ENCODE measurements at places on chromosomes 16 and 17.
A peak's percentile ranks its signal among the peaks of the same experiment; 100 is the strongest.

DNA sequence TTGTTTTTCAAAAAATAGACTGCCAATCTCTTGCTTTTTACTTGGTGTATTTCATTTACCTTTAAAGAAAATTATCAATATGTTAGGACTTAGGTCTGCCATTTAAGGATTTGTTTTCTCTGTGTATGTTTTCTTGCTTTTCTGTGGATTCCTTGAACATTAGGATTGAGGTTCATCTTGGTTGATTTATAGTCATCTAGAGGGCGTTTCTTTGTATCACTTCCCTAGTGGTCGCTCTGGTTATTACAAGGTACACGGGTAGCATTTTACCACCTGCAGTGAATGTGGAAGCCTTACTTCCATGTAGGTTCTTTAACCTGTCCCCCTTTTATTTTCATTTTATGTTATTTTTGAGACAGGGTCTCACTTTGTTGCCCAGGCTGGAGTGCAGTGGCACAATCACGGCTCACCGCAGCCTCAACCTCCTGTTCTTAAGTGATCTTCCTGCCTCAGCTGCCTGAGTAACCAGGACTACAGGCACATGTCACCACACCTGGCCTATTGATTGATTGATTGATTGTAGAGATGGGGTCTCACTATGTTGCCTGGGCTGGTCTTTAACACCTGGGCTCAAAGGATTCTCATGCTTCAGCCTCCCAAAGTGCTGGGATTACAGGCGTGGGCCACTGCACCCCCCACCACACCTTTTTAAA is 35.2 kb upstream of the CBX4 start:
- DNase-seq = no peak

DNA sequence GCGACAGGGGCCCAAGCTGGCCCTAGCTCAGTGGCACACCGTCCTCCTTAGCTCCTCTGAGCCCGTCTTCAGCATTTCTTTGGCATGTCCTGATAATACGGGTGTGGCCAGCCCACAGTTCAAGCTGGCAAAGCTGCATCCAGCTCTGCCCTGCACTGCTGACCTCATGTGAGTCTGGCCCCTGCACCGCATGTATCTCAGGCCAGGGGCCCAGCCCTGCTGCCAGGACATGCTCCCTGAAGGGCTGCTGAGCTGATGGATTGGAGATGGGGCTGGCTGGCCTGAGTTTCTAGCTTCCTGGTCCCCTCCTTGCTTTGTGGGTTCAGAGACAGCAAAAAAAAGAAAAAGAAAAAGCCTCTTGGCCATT is 2.4 kb downstream of the DOC2B start:
- no peak for DNase-seq

DNA sequence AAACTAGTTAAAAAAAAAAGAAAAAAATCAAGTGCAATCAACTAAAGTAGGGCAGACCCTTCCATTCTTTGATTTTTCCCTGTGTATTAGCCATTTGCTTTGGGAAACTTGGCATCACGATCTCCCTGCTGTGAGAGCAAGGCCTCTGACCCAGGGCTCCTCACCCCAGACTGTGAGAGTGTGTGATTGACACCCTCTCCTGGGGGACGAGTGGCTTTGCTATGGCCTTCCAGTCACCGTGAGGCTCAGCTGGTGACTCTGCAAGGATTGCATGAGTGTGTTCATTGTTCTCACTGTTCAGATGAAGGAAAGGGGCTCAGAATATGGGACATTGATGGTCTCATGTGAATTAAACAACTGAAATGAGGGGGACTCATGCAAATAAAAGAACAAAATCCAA is 69.0 kb upstream of the BCAR1 start:
- no peak for DNase-seq

- DNase-seq = no peak
Observed at GRCh38 chr17:40515491-40516041, 14.1 kb upstream of the TNS4 start.

DNA sequence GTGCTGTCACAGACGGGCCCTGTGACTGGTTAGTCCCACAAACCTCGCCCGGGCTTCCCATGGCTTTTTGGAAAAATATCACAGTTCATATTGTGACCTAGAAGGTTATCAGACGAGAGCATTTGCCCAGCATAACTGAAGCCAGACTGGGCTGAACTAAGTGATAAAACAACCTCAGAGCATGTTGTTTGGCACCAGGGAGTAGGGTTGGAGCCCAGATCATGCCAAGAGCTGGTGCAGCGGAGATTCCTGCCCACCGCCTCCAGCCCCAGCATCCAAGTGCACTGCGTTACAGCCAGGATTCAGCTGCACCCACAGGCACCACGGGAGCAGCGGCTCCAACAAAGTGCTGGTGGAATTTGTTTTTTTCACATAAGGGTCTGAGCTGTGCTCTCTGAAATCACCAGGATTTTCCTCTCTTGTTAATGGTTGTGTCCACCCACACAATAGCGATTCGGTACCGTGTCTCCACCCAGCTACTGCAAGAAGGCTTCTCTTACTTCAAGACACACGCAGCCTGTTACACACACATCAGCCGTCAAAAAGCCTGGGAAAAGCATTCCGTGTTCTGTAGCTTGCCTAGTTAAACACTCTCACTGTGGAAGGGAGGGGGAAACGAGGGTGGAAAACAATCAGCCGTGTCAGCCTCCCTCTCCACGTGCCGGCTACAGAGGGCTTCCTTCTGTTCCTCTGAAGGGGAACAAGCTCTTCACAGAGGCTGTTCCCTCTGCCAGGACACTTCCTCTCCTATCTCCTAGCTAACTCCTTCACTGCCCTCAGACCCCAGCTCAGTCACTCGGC is 273.8 kb downstream of the C16orf95 start:
- no peak for DNase-seq

GRCh38 chr16:3431779-3432219 is 11.5 kb downstream of the ZNF597 start:
- DNase-seq = peak; percentile 79

DNA sequence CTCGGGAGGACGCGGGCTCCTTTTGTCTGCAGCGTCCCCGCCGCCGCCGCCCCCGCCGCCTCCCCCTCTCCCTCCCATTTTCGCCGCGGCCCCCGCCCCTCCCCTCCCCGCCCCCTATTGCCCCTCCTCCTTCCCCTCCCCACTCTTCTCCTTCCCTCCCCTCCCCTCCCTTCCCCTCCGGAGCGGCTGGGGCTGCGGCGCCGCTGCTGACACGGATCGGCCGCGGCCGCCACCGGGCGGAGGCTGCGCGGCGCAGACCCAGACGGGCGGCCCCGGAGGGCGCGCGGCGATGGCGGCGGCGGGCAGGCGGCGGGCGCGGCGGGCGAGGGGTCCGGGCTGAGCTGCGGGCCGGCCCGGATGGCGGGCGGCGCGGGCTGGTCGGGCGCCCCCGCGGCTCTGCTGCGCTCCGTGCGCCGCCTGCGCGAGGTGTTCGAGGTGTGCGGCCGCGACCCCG is at the start of gene RAB11FIP4:
Gene RAB11FIP4 (plus strand): TSS at position 180 of the 454 bp plus-strand sequence. CDS start 178 bp downstream, at position 358.
- peak; percentile 52 for DNase-seq

GRCh38 chr16:75781683-75782343 is 55.5 kb upstream of the CPHXL start:
- DNase-seq = no peak

GRCh38 chr16:54165912-54166865 is 120.4 kb downstream of the IRX3 start:
- no peak for DNase-seq

- DNase-seq = no peak
Observed at GRCh38 chr16:70588565-70588964, 57.8 kb upstream of the IL34 start.

Data from Right ventricle myocardium inferior (tissue), 1 donor.